Central memory CD4-positive, alpha-beta T cell (primary cell): ENCODE measurements at places on chromosomes 5 and 9.

- DNase-seq: no peak
Observed at GRCh38 chr5:78113689-78114264, 180.7 kb downstream of the AP3B1 start.

GRCh38 chr5:179143446-179143845 is 83.3 kb downstream of the ZNF354C start:
- DNase-seq: no peak

GRCh38 chr5:19950897-19951296 is 37.1 kb downstream of the CDH18 start:
- no peak for DNase-seq

DNA sequence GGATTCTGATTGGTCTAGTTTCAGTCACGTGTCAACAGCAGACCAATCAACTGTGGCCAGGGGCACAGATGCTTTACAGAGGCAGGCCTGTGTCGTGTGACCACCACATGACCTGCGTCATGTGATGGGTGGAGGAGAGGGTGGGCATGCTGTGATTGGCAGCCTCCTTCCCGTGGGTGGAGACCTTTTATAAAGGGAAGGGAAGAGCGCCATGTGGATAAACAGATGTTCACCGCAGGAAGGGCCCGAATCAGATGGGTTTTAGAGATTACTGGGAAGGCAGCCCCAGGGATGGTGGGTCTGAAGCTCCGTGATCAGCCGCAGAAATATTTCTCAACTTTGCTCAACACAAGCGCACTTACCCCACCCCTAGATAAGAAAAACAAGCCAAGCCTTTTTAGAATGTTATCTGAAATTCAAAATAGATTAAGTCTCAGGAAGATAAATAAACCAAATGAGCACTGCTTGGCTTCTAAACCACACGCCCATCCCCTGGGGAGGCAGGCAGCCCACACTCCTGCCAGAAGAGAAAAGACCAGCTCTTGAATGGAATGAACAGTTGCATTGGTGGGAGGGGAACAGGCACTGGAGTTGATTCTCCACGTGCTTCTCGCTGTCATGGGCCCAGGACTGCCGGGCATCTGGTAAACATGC is 43.6 kb downstream of the ROPN1L start:
- DNase-seq: no peak

DNA sequence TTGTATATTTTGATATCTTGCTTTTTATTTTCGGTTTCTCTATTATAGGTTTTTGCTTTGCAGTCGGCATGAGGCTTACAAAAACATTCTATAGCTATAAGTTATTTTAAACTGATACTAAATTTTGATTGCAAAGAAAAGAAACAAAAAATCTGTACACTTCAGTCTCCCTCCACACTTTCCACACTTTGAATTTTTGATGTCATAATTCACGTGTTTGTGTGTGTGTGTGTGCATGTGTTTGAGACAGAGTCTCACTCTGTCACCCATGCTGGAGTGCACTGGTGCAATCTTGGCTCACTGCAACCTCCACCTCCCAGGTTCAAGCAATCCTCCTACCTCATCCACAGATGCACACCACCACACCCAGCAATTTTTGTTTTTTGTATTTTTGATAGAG is 124.9 kb downstream of the MRPS30 start:
- DNase-seq: no peak

- DNase-seq: no peak
Observed at GRCh38 chr9:129630967-129631673, 5.2 kb downstream of the NTMT1 start.

DNA sequence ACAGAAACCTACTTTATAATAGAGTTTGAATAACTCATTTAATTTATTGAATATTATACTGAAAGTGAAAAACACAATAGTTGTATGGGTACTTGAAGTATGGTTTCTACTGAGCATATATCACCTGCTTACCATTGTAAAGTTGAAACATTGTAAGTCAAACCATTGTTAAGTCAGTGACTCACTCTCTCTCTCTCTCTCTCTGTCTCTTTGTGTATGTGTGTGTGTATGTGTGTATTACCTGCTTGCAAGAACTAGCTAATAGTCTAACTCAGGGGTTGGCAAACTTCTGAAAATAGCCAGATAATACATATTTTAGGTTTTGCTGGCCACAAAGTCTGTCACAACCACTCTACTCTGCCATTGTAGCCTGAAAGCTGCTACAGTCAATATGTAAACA is 564.3 kb upstream of the ZNF608 start:
- no peak for DNase-seq

- DNase-seq: no peak
Observed at GRCh38 chr5:2751592-2752021, at the start of gene IRX2. IRX2 (minus strand) TSS chr5:2751677; CDS start chr5:2751413, 264 bp downstream.

- no peak for DNase-seq
Observed at GRCh38 chr9:101572316-101572715, 22.5 kb downstream of the PPP3R2 start.

GRCh38 chr5:103834216-103834615 is 271.6 kb upstream of the NUDT12 start:
- no peak for DNase-seq

- no peak for DNase-seq
Observed at GRCh38 chr5:31172881-31173280, 20.6 kb upstream of the CDH6 start.

GRCh38 chr5:32319926-32320543 is 7.3 kb upstream of the MTMR12 start:
- DNase-seq: no peak
